ENCODE measurements at places on chromosomes 3 and 15.

GRCh38 chr15:80902298-80902801 is 87.3 kb downstream of the MESD start:
- no peak for DNase-seq

DNA sequence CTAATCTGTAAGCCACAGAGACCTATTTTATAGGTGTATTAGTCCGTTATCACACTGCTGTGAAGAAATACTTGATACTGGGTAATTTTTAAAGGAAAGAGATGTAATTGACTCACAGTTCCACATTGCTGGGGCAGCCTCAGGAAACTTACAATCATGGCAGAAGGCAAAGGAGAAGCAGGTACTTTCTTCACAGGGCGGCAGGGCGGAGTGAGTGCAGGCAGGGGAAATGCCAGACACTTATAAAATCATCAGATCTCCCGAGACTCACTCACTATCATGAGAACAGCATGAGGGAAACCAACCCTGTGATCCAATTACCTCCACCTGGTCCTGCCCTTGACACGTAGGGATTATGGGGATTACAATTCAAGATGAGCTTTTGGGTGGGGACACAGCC is 108.7 kb downstream of the GALK2 start:
- no peak for DNase-seq

GRCh38 chr3:61562721-61563312 is 1.4 kb downstream of the PTPRG start:
- no peak for DNase-seq

GRCh38 chr15:66649235-66649984 is 52.6 kb upstream of the SMAD6 start:
- DNase-seq, result no peak

- no peak for DNase-seq
Observed at GRCh38 chr3:9897408-9898372, 5.0 kb upstream of the IL17RE start.

DNA sequence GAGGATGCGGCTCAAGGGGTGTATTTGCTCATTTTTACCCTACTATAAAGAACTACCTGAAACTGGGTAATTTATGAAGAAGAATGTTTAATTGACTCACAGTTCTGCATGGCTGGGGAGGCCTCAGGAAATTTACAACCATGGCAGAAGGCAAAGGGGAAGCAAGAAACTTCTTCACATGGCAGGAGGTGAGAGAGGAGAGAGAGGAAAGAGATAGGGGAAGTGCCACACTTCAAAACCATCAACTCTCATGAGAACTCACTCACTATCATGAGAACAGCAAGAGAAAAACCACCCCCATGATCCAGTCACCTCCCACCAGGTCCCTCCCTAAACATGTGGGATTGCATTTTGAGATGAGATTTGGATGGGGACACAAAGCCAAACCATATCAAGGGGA is 192.7 kb downstream of the DIPK2A start:
- DNase-seq, result no peak

GRCh38 chr15:88661041-88661700 is 22.4 kb downstream of the ISG20 start:
- DNase-seq, result no peak

DNA sequence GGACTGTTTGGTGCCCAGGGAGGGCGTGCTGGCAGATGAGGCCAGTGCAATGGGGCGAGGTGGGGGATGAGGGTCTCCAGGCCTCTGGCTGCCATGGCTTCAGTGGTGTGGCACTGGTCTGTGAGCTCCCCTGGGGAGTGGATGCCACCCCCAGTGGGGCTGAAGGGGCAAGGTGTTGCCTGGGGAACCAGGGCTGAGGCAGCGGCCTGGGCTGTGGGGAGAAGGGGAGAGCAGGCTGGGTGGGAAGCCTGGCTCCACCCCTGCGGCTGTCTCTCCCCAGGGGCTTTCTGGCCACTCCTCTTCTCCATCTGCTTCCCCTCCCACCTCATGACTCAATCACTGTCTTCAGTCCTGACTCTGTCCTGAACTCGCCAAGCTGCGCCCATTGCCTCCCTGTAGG is 88.4 kb upstream of the TLE3 start:
- DNase-seq, result no peak

GRCh38 chr15:77983091-77983707 is 94.3 kb downstream of the TBC1D2B start:
- no peak for DNase-seq

GRCh38 chr3:127865941-127866340 is 43.6 kb upstream of the MGLL start:
- DNase-seq, result no peak

- DNase-seq, result no peak
Observed at GRCh38 chr3:160973067-160973809, 131.9 kb downstream of the B3GALNT1 start.

GRCh38 chr3:149095487-149095886 is 9.2 kb upstream of the HLTF start:
- DNase-seq, result no peak

GRCh38 chr3:131704098-131704497 is 201.3 kb upstream of the MRPL3 start:
- DNase-seq, result no peak

DNA sequence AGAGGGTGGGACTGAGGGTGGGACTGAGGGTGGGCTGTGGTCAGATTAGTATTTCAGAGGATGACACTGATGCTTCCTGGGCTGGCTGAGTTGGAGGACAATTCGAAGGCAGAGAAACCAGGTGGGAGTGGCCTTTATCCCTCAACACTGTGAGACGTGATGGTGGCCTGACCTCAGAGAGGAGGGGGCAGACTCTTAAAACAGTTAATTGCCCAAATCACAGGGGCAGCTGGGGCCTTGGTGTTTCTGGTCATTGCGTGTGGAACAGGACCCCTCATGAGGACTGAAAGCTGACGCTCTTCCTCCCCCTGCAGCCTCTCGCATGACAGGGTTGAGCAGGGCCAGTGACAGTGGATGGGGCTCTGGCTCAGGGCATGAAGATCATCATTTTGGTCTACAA is 18.7 kb downstream of the DNASE1L3 start:
- no peak for DNase-seq

GRCh38 chr3:128149650-128150049 is 3.6 kb upstream of the EEFSEC start:
- no peak for DNase-seq

GRCh38 chr3:184786280-184786941 is 25.6 kb upstream of the VPS8 start:
- no peak for DNase-seq
